ENCODE measurements at places on chromosomes 4 and X. TPM values are rescaled to one million over a fixed set of nuclear protein-coding genes. Genes with fewer than 3 reads are reported as not detected.

The XAGE2 gene
- total RNA-seq: not detected

The ADGRG2 gene
- 0.88 TPM for total RNA-seq

The HSFX2 gene
- not detected for total RNA-seq

DNA sequence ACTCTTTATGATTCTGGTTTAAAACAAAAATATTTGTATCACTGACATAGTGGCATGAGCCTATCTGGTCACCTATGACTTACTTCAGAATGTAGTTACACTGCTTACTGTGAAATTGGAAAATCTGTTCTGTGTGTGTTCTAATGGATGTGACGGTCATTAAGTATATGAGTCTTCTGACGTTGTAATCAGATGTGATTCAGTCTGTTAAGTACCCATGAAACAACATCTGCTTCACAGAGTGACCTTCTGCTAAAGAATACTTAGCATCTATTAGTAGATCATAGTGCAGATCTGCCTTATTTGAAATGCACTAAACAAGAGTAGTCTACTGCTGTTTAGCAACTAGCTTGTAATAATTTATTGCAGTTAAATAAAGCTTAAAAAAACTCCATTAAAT is 317.1 kb downstream of the DCTD start:
- DNase-seq: no peak

DNA sequence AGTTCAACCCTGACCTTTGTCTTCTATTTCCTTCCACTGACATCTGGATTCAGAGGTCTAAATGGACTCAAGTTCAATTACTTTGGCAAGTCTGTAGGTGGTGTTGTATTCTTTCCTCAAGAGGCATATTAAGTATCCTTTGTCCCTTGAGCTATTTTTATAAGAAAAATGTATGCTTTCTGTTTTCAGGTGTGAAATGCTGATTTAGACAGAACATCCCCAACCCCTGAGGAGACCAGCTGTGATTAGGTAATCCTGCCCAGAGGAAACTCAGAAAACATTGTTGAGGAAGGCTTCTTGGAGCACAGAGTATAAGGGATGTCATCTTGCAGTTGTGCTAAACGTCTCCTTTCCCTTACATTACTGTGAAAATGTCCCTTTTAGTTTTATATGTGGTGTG is 46.6 kb upstream of the EGFL6 start:
- DNase-seq: no peak

DNA sequence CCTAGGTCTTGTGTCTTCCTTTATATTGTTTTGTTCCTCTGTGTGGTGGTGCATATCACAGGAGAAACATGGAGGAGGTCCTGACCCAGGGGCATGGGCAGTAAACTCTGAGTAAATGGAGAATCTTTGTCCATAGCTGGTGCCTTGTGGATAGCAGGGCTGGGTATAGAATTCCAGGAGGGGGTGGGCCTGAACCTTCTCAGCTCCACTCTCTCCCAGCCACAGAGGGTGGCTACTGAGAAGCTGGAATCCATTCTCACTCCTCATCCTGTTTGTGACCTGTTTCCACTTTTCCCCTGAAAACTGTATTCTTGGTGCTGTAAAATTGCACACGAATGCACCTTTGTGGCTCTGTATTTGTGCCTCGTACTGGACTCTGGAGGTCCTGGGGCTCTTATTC is 47.7 kb upstream of the ADRA2C start:
- DNase-seq: no peak

GRCh38 chr4:52106191-52106590 is 55.1 kb downstream of the SPATA18 start:
- no peak for DNase-seq

- no peak for DNase-seq
Observed at GRCh38 chr4:146155152-146155724, 20.3 kb upstream of the LSM6 start.

DNA sequence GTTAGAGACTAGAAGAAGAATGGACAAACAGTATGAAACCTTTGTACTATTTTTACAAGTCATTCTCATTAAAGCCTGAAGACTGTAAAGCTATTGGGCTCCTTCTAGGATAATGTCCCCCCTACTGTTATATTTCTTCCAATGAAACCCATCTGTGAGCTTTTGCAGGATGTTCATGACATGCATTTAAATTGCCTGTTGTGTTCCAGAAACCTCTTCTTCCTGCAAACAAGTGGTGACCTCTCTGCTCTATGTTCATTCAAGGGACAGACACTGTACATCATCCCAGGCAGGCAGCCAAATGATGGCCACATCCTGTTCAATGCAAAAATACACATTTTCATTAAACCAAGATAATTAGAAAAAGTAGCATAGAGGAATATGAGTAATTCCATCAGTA is 128.0 kb downstream of the C4orf33 start:
- DNase-seq: no peak

GRCh38 chrX:14675500-14675899 is 146.2 kb downstream of the GLRA2 start:
- no peak for DNase-seq

GRCh38 chrX:136910565-136911035 is 30.1 kb upstream of the RBMX start:
- DNase-seq: no peak

DNA sequence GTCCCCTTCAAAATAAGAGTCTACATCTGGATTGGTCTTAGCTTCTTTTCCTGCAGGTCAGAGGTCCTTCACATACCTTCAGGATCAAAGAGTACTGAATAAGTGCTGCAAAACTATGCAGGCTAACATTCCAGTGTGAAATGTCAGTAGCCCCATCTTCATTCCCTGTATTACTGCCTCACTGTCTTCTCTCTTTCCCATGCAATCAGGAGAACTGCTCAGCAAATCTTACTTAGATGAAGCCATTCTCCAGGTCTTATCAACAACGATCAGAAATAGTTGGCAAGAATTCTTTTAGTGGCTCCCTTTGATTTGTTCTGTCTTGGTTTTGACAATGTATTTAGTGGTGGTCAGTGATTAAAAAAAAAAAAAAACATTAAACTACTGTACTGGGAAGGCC is 26.0 kb upstream of the IQCM start:
- DNase-seq: no peak

DNA sequence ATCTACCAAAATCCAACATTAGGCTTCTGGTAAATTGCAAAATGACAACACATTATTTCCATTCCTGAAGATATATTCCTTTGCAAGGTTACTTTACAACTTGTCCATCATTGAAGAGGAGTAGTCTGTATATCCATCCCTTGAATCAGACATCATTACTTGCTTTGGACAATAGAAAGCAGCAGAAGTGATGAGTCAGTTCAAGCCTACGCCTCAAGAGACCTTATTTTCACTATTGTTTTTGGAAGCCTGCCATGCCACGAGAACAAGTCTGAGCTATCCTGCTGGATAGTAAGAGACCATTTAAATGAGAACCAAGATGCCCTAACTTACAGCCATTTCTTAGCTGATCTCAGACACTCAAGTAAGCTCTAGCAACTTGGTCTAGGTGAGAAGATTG is 246.0 kb upstream of the HHIP start:
- DNase-seq: peak; percentile 92

GRCh38 chr4:3871181-3871852 is 105.1 kb downstream of the ADRA2C start:
- no peak for DNase-seq

- DNase-seq: no peak
Observed at GRCh38 chr4:75549019-75549418, 6.8 kb upstream of the ODAPH start.

GRCh38 chr4:4259484-4260100 is 11.6 kb upstream of the TMEM128 start:
- DNase-seq: no peak

Measured in kidney epithelial cell (primary cell).